ENCODE measurements at places on chromosomes 6 and 20.

GRCh38 chr6:159935065-159935464 is 33.8 kb upstream of the IGF2R start:
- DNase-seq: no peak

GRCh38 chr20:50930976-50931305 is 296 bp downstream of the ADNP start:
- DNase-seq: no peak

GRCh38 chr20:61129311-61129710 is 122.8 kb upstream of the CDH4 start:
- no peak for DNase-seq

DNA sequence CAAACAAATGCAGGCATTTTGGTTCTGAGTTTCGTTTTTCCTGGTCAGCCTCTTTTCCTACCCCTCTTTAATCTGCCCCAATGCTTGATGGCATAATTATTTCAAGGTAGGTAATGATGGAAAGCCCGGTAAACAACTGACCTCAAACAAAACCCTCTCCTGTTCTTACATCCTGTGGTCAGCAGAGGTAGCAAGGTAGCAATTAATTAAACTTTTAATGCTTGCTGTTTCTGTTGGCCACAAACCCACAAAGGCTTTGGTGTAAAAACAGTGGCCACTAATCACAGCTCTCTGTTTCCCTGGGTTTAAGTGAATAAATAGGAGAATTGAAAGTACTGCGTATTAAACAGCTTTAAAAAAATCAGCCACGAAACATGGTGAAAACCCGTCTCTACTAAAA is 261.5 kb upstream of the SOX4 start:
- DNase-seq: no peak

- DNase-seq: no peak
Observed at GRCh38 chr6:3561725-3562124, 104.9 kb upstream of the SLC22A23 start.

DNA sequence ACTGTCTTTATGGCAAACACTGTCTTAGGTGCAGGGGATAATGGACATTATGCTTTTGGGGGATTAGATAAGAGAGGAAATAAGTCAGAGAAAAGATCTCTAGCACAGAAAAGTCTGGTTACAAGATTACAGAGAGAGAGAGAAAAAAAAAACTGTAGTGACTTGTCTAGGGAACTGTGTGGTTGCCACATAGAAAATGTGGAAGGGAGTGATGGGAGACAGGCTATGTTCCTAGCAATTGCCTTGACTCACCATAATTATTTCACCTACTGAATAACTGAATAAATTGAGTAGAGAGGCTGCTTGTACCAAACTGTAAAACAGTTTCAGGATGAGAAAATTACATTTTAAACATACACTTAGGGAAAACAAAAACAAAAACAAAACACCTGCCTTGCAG is 229.7 kb downstream of the LAMA2 start:
- DNase-seq: no peak

DNA sequence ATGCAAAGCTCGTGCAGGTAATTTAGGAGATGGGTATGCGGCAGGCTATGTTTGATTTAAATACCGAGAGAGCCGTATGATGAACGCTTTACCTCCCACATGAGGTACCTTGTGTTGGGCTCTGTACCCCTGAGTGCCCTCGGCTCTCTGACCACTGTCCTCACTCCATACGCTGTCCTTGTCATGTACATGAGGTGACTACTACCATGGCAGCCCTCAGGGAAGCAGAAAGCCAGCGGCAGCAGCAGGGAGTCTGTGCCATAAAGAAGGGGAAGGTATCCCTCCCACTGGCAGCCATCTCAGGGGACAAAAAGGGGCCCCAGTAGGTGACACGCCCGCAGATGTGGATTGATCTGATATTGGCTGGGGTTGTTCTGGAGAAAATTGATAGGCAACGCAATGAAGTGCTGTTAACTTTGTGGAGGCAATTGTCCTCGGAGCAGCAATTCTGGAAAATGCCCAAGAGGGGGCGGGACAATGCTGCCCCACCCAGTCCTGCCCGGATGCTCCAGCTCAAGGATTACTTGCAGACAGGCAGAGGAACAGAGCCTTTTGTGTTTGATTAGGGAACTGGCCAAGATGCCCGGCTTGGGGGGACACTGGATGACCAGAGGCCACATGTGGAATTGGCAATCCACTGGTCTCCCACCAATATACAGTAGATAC is 38.0 kb upstream of the HSF2 start:
- no peak for DNase-seq

GRCh38 chr6:166438211-166438861 is 55.6 kb upstream of the MPC1 start:
- no peak for DNase-seq

DNA sequence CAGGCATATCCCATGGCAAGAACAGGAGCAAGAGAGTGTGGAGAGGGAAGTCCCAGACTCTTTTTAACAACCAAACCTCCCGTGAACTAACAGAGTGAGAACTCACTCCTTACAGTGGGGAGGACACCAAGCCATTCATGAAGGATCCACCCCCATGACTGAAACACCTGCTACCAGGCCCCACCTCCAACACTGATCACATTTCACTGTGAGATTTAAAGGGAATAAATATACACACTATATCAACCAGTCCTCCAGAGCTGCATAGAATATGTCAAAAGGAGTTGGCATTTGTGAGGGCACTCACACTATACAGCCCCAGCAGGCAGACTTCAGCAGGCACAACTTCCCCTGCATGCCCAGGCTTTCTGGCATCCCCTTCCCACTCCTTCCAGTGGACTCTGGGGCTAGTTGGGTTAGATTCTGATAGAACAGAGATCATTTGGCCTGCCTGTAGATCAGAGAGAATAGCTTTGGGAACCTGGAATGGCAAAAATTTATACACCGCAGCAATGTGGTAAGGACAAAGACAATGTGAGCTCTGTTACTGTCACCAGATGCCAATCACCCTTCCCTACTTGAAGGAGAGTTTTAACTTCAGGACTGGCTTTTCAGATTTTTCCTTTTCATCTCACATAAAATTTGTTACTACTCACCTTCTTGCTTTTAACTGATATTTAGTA is 25.2 kb upstream of the TENT5A start:
- no peak for DNase-seq

DNA sequence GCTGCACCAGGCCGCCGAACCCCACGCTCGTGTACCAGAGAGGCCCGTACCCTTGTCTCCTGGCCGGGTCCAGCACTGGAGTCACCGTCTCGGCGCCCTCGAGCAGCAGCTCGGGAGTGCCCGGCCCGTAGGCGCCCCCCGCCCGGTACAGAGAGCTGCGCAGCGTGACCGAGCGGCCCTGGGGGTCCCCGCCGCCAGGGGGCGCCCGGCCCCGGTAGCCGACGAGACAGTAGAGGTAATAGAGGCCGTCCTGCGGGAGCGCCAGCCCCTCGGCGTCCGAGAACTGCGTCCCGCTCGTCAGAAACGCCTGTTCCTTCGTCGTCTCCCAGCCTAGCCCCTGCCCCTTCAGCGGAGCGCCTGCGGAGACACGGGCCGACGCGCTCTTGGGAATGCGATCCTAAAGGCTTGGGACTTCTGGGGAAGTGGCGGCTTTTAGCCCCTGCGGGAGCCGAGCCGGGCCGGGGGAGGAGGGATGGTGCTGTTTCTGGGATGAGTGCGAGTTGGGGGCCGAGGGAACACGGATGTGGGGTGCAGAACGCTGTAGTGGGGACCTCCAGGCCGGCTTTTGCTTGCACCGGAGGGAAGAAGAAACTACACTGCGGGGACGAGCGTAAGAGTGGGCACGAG is 1.3 kb downstream of the LTB start:
- DNase-seq: peak; percentile 88

DNA sequence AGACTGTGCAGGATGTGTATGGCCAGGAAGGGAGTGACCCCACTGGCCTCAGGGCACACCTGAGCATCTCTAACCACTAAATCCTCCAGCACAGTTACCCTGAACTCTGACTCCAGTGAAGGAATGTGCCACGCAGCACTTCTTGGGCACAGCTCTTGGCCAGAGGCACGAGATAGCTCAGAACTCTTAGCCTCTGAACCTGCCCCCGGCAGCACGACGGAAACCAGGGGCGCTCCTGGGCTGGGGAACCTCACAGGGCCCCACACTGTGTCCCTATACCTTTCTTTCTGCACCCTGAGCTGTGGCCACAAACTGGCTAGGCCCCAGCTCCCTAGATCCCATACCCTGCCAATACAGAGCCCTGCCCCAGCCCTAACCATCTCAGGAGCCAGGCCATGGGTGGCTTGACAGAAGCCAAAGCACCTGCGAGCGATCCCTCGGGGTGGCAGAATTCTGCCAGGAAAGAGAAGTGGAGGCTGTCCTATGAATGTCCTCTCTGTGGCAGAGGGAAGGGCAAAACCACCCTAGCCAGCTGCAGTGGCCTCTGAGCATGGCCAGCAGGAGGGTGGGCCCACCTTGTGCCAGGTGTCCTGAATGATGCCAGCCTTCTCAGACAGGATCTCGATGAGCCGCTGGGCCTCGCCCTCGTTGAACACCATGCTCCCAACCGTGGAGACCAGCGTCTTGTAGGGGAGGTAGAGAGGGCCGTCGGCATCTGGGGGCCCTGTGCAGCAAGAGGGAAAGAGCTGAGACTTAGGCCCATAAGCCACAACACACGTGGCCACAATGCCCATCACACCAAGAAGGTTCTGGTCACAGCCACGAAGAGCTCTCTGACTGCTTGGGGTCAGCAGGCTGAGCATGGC is 39.4 kb downstream of the RRBP1 start:
- no peak for DNase-seq

DNA sequence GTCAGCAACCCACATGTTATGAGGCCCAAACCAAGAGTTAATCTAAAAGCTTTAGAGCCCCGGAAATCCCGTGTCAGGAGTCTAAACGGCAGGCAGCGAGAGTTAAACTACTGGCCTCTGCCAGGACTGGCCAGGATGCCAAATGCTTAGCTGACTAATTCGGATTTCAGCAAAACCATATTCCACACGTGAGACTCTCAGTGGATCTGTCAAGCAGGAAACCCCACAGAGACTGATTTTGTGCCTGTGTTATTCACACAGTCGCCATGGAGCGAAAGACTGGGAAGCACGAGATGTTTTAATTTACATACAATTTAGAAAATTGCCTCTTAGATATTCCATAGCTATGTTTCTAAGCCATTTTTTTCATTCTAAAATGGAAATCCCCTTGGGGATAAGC is 152.9 kb downstream of the RNASET2 start:
- DNase-seq: no peak

GRCh38 chr6:149331043-149331807 is 13.7 kb downstream of the TAB2 start:
- DNase-seq: no peak

GRCh38 chr6:134063966-134064445 is 11.6 kb upstream of the SLC2A12 start:
- peak; percentile 38 for DNase-seq

GRCh38 chr20:37240337-37241067 is 21.1 kb downstream of the GHRH start:
- no peak for DNase-seq

DNA sequence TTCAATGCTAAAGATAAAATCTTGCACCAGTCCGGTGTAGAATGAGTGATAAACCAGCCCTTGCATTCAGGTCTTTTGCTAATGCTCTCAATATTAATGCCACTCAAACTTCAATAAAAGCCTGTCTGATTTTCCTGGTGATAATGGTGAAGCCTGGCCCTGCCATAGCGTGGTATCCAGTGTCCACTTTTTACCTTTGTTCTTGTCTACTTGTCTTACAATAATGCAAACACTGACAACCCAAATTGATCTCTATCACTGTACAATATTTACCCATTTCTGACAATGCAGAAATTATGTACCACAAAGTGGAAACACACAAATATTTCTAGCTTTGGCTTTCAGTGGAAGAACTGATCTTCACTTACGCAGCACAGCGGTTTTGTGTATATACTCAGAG is 189.1 kb downstream of the ZDHHC14 start:
- no peak for DNase-seq

DNA sequence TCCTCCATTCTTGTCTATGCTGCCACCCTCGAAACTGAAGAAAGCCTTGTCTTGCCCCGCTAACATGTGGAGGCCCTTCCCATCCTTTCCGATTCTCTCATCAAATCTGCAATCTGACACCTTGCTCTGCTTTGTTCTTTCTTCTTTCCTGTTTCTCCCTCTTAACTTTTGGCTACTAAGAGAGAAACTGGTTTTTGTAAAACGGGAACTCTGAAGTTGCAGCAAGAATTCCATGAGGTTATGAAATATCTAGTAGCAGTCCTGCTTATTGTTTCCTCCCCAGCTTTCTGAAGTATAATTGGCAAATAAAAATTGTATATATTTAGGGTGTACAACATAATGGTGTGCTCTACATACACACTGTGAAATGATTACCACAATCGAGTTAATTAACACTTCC is 80.2 kb downstream of the MAP7 start:
- no peak for DNase-seq

DNA sequence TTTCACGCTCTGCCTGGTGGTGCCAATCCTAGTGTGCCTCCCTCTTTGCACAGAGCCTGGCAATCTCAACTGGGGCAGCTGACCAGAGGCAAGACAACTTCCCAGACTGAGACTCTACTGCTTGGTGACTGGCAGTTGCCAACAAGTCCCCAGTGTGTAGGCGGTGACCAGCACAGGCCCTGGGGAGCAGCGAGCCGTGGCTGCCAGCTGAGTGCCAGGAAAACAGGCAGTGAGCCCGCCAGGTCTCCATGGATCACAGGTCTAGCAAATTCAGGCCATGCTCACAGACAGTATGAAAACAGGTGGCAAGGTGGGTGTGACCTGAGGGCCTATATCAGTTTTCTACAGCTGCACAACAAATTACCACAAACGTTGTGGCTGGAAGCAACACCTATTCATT is 289.9 kb downstream of the KIF16B start:
- DNase-seq: no peak

DNA sequence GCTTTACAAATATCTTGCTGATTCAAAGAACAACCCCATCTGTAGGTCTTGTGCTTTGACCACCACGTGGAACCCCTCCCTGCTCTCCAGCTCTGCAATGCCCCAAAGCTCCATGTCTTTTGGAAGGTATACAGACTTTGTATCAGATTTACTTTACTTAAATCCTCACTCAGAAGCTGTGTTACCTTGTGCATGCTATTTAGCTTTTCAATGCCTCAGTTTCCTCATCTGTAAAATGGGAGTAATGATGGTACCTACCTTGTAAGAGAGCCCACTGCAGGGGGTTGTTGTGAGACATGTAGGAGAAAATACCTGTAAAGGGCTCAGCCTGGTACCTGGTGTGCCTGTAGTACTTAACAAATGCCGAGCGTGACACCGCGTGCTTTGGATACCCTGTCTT is 200.2 kb upstream of the CHD6 start:
- no peak for DNase-seq

- no peak for DNase-seq
Observed at GRCh38 chr6:136226674-136227377, 23.3 kb downstream of the MTFR2 start.

DNA sequence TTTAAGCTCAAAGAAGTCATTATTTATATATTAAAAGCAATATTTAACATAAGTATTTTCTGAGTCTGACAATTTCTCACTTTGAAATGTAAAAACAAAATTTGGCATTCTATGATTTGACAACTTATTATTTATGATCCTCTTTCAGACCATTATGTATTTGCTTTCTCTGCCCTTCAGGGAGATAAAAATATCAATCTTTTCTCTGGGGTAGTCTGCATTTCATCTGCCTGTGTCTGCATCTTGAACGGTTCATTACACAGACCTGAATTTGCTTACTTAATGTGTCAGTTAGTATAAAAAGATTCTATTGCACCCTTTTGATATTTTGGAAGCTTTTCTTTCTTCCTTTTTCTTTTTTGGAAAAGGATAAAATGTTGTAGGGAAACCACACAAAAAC is 354.0 kb upstream of the RGS17 start:
- no peak for DNase-seq
